ENCODE measurements at places on chromosomes 6 and 20.

GRCh38 chr6:139547122-139547776 is 172.8 kb upstream of the CITED2 start:
- no peak for DNase-seq

DNA sequence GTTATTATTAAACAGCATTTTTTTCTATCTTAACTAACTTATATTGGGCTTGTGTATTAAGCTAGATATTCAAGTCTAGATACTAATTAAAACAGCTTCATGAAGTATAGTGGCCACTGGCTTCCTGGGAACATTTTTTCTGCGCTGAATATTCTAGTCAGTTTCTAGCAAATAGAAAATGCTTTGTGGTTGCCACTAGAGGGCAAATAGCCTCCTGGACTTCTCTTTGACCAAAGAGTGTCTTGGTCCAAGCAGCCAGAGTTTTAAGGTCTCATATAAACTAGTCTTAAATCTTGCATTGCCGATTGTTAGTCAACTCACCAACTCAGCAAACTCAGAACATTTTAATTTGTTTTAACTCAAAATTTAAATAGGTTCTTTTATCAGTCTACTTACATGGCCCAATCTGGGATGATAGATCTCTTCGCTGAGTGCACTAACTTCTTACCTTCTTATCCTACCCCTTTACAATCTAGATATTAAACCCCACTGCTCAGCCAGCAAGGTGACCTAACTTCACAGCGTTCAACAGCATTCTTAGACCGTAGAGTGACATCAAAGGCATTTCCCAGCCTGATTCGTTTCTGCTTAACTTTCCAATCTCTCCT is 24.6 kb upstream of the ID4 start:
- DNase-seq: no peak

DNA sequence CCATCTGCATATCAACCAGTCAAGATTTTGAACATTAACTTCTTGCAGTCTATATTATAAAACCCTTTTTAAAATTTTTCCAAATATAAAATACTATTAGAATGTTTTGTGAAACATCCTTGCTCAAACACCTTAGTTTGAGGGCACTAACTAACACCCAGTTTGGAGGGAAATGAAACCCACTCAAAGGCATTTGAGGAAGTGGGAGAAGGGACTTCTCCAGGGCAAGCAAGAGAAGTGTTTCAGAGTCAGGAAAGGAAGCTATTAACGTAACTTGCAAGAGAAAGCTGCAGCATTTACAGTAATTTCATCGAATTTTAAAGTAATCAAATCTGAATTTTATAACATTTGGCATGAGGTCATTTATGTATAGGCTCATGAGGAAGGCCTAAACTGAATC is 21.3 kb downstream of the MTFR2 start:
- DNase-seq: no peak

DNA sequence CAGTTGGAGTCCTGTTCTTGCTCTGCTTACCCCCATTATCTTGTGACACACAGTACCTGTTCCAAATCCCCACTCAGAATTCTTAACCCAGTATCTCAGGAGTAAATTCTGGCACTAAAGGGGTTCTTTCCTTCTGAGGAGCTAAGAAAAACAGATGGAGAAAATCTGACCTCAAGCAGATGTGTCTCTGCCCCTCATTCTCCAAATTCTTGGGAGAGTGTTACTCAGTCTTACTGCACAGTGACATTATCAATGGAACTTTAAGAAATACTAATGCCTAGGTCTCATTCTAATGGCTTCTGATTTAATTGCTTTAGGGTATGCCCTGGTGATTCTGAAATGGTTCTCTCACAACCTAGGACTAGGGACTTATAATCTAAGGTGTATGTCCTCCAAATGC is 40.6 kb upstream of the PTPRK start:
- DNase-seq: no peak

DNA sequence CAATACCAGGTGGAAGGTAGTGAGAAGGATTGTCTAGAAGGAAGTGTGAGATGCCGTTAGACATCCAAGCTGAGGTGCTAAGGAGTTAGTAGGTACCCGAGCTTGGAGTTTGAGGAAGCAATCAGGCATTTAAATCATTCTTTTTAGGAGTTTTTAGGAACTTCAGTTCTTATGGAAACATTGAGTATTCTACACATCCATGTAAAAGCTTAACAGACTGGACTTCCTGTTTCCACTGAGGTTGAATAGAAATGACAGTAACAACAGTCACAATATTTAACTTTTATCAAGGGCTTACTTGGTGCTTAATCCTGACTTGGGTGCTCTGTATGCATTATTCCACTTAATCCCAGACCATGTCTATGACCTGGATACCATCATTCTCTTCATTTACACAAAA is 136.4 kb downstream of the UST start:
- no peak for DNase-seq

DNA sequence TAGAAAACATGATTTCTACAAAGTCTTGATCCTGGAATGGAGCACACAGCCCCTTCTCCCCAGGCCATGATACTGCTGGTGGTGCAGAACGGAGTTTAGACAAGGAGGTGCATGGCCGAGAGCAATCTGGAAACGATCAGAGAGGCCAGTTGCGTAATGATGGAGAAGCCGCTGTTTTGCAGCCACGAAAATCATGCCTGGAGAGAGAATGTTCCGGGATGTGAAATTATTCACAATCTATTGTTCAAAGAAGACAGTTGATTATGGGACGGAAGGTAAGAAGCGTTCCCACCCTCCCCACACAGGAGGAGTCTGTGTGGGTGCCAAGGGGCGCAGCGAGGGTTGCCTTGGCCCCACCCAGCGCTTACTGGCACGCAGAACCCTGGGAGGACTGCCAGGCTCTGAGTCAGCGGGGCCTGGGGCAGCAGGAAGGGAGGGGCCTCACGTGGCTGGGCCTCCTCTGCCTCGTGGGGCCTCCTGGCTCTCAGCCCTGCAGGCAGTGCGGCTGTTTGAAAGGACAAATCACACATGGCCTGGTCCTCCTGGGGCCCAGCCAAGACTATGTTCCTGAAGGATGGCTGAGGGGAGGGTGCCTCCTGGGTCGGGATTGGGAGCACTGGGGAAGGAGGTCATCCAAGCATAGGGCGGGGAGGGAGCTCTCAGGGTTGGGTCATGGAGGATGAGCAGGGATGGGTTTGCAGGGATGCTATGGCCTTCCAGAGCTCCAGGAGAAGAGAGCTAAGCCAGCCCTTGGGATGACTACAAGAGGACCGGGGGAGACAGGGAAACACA is 8.7 kb upstream of the AP5S1 start:
- peak; percentile 57 for DNase-seq

GRCh38 chr20:53002786-53003185 is 30.6 kb downstream of the TSHZ2 start:
- no peak for DNase-seq

DNA sequence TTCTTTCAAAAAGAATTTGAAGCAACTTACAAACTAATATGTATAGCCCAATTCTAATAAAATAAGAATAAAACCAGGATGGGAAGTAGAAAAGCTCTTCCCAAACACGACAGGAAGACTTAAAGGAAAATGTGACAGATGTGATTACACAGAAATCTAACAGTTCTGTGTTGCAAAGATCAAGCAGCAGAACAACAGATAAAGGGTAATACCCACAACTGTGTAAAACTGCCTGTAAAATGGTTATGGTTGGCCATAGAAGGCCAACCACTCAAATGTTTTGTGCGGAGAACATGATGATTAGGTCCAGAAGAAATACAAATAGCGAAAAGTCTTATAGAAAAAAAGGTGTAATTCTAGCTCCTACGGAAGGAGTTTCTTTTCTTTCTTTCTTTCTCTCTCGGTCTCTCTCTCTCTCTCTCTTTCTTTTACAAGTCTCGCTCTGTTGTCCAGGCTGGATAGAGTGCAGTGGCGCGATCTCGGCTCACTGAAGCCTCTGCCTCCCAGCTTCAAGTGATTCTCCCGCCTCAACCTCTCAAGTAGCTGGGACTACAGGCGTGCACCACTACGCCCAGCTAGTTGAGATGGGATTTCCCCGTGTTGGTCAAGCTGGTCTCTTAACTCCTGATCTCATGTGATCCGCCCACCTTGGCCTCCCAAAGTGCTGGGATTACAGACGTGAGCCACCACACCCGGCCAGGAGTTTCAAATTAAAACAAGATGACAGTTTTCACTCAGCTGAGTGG is 128.5 kb downstream of the QRSL1 start:
- DNase-seq: no peak

DNA sequence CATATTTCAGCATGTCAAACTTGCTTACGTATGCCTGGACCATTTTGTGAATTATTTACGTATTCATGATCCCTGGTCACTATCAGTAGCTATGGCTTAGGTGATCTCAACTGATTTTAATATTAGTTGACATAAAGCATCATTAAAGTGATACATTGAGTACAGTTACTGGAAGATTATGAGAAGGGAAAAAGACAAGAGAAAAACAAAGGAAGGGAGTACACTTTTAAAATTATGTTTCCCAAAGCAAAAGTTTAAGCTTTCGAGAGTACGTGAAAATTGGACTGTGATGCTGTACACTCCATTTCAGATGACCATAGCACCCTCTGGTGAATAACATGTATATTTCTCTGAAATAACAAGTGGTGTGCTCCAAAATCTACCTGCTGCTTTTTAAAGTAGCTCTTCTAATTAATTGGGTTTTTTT is 215.0 kb upstream of the HSF2 start:
- DNase-seq: no peak

DNA sequence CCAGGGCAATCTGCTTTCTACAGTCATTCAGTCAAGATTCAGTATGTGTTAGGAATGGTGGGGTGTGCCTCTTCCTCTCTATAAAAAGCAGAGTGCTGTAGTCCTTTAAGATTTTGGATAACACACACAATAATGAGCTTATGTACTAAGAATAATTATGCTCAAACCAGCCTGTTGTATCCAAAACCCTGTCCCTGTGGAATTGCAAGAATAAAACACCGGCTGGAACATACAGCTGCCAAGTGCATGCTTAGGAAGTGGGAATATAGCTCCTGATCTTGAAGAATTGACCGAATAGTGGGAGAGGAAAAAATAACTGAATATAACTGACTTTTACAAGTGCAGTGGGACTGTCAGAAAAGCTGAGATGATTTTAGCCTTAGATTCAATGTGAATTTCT is 979 bp upstream of the MOCS1 start:
- DNase-seq: no peak

DNA sequence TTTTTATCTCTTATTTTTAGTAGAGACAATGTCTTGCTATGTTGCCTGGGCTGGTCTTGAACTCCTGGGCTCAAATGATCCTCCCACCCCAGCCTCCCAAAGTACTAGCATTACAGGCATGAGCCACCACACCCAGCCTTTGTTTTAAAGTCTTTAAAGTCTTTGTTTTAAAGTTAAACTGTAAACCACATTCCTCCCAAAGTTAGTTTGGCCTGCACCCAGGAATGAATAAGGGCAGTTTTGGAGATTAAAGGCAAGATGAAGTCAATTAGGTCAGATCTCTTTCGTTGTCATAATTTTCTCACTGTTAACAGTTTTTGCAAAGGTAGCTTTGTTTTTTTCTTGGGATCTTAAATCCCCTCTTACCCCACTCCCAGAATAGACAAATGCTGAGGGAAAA is 63.8 kb downstream of the UBR2 start:
- no peak for DNase-seq

DNA sequence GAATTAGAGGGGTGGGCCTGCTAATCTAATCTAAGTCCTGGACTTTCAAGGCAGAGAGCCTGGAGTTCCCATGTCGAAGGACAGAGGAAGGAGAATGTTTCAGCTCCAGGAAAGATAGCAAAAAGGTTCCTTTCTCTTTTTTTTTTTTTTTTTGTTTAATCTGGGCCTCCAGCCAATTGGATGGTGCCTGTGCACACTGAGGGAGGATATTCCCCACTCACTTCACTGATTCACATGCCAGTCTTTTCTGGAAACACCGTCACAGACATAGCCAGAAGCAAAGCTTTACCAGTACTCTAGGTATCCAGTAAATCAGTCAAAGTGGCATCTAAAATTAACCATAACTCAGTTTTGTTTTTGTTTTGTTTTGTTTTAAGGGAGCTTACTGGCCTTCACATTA is 721.1 kb downstream of the TENT5A start:
- DNase-seq: no peak

DNA sequence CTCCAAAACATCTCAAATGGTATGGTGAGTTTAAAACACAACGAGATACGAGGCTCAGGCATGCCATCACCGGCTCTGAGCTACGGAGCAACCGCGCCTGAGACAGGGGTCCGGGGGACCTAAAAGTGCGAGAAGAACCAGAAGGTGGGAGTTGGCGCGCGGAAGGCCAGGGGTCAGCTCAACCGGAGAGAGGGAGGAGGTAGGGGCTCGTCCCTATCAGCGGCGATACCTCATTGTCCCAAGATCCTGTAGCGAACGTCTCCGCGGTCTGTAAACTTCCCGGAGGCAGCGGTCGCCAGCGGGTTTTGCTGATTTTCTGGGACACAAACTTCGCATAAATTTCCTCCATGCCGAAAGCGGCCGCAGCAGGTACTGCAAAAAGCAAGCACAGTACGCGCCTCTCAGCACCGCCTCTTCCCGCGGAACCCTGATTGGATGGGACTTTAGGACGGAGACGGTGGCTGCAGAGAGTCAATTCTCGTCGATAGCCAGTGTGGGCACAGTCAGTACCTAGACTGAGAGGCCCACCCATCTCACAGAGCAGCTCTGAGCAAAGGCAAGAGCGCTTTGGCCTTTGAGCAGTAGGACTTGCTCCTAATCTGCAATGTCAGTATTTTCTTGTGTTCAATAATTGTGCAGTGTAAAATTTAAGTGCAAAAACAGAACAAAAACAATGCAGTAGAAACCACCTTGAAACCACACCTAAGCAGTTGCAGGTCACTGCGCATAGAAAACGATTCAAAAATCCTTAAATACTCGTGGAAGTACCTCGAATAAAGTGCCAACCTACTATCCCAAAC is at the start of gene NUP43:
Gene NUP43, minus strand, starts transcription at position 383 of the 800 bp plus-strand sequence. Its CDS starts 34 bp downstream, at position 349.
- no peak for DNase-seq
